ENCODE measurements at places on chromosomes 2 and 18.

GRCh38 chr2:9401646-9402371, 21.5 kb downstream of the ITGB1BP1 start:
- no peak for DNase-seq

- DNase-seq, result no peak
Observed at GRCh38 chr2:128303095-128303791, 15.4 kb downstream of the HS6ST1 start.

DNA sequence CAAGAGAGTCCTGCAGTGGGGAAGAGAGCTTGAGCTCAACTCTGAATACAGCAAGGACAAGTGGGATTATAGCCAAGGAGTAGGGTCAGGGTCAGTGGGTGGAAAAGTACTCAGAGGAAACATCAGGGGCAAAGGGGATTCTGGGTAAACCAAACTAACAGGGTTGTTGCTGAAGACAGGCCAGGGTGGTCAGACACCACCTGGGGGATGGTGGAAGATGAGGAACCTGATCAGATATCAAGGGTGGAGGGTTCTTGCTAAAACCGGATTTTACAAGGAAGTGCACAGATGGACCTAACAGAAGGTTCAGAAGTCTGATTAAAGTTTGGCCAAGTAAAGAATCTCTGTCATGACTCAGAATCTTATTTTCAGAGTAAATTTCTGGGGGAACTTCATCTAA, 16.5 kb downstream of the OSBPL1A start:
- DNase-seq, result no peak

DNA sequence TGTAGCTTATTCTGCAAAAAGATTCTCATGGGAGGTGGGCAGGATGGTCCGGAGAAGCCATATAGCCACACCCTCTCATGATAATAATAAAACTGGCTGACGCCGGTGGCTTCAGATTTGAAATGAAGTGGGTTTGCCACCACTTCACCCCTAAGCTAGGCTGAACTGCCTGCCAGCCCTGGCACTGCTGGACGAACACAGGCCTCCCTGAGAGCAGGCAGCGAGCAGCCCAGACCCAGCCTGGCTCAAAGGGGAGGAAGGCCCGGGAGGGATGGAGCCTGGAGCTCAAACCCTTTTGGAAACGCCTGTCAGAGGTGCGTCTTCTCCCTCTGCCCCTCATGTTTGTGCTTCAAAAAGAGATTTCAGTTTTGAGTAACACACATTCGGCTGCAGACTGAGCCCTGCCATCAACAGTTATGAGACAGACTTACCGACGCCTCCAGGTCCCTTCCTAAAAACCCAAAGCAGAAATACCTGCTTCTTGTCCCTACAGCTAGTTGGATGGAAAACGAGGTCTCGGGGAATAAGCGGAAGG, 71.1 kb upstream of the HPCAL1 start:
- DNase-seq, result no peak

- DNase-seq, result no peak
Observed at GRCh38 chr2:10447300-10447894, 730 bp downstream of the ODC1 start.

GRCh38 chr2:176614930-176615329, 345.7 kb downstream of the MTX2 start:
- DNase-seq, result no peak

DNA sequence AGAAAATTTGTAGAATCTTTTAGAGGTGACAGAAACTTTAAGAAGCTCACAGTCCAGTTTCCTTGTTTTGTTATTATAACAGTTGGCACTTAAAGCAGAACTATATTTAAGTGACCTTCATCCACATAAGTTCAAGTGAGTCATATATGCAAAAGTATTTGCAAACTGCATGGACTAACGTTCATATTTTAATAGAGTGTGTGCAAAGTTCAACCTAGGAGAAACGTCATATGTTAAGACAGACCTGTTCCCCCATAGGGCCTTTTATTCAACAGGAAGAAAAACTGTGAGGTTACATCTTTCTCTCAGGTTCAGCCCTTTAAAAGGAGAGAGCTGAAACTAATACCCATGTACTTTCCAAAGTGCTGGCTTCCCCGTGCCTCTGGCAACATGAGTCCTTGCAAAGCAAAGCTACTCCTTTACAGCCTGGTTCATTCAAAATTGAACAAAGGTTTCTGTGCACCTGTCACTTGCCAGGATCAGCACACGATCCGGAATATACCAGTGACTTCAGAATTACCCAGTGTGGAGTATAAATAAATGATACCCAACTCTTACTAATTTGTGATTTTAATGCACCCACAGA, 280.0 kb upstream of the RAB12 start:
- DNase-seq, result peak; percentile 18

DNA sequence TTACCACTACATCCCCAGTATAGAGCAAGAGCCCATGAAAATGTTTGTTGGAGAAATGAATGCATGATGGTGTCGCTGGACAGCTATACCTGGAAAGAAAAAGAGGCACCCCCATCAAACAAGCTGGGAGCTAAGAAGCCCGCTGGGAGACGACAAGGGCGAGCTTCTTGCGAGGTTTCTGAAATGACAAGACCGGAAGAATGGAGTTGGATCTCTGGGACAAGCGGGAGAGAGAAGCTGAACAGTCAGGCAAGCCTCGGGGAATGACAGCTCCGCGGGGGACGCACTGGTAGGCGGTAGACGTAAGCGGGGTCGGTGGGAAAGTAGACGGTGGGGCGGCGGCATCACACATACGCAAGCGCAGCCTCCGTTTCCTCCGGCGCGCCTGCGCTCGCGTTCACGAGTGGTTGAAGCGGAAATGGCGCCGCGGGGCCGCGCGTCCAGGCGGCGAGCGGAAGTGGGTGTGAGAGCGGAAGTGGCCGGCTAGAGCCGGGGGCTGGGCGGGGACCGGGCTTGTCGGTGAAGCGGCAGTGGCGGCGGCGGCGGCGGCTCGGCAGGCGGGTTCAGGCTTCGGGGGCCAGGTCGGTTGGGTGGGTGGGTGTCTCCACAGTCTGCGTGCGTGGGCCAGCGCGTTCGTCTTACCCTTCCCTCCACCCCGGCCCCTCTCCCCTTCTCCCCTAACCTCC, at the start of gene ARPC2:
Gene ARPC2, plus strand, starts transcription at position 516 of the 686 bp plus-strand sequence. CDS start 282 bp downstream, outside the sequence.
- peak; percentile 80 for DNase-seq

GRCh38 chr2:88345842-88346241, 106.7 kb downstream of the FOXI3 start:
- no peak for DNase-seq

DNA sequence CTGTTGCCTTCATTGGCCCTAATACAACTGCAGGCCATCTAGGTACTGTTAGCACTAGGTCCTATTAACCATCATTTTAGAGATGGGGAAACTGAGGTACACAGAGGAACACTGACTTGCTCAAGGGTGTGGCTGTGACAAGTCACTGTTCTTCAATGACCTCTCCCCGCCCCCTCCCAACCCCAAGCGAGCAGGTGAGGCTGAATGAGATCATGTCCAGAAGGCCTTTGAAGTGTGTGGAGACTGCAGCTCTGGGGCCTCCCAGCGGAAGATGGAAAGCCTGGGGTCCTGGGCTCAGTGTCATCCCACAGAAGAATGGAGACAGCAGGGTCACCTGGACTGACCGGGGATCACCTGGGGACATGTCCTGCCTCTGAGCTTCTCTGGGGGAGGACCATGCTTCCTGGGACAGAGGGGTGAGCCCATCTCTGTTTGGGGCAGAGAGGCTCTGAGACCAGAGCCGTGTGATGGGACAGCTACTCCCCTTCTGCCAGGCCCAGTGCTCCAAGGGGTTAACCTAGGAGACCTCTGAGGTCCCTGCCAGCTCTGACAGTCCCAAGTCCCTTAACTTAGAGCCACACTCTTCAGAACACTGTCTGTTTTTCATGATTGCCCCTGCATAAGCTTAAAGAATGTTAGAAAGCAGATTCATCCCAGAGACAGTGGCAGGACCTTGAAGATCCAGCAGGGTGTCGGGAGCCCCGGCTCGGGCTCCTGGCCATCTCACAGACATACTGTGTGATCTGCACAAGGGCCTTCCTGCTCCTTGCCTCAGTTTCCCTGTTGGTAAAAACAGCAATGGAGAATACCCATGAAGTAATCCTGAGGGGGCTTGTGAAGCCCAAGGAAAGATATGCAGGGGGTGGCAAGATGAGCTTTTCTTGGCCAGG, 16.7 kb upstream of the FOSL2 start:
- DNase-seq, result no peak

DNA sequence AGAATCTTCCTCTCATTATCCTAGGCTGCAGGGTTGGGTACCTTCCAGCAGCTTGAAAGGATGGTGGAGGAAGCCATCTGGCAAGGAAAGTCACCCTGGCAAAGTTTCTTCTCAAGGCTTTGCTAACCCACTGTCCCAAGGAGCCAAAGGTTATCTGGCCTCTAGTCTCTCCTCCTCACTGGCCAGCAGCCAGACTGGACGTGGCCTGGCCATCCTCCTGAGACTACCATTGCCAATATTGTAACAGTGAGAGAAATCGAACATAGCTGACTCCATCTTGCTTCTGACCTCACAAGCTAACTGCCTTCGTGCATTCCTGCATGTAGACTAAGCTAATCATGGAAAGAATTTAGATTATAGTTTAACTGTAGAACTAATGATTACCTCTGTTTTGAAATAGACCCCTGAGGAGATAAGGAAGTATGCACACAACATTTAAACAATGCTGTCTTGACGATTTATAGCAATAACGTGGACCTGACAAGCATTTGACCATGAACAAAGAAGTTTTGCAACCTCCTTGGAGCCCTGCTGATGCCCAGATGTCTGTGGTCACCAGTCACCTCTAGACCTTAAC, 7.8 kb upstream of the ANXA4 start:
- DNase-seq, result no peak

GRCh38 chr18:70390371-70391090, 101.7 kb downstream of the SOCS6 start:
- DNase-seq, result no peak

GRCh38 chr18:51425475-51425874, 228.0 kb upstream of the MEX3C start:
- no peak for DNase-seq

GRCh38 chr2:160590664-160591063, 97.1 kb upstream of the RBMS1 start:
- DNase-seq, result no peak

- DNase-seq, result no peak
Observed at GRCh38 chr2:156333274-156333950, 891 bp upstream of the NR4A2 start.

DNA sequence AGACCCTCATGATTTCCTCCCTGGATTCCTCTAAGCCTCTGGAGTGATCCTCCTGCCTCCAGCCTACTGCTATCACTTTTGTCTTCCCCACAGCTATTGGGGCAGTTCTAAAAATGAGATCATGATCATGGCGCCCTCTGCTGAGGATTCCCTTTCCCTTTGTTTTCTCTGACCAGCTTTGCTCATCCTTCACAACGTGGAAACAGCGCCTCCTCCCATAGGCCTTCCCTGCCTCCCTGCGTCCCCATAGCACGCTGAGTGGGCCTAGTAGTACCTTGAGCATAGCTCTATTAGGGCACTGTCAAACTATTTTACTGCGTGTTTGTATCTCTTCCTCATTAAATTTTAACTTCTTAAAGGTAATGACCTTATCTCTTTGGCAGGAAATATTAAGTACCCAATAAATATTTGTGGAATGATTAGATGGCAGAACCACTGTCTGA, 207.0 kb upstream of the FANCL start:
- peak; percentile 64 for DNase-seq

DNA sequence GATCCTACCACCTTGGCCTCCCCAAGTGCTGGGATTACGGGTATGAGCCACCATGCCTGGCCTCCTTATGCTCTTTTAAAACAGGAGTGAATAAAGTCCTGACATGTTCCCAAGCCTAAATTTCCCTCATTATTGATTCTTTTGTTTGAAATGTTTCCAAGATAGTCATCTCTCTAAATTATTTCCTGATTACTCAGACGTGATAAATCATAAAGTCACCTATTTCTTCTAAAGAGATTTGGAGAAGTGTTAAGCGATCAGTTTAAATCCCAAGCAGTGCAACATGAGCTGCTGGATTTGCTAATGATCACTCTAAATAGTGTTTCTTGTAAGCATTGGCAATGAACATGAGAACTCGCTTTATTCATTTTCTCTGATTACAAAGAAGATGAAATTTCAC, 51.8 kb downstream of the PMAIP1 start:
- no peak for DNase-seq

DNA sequence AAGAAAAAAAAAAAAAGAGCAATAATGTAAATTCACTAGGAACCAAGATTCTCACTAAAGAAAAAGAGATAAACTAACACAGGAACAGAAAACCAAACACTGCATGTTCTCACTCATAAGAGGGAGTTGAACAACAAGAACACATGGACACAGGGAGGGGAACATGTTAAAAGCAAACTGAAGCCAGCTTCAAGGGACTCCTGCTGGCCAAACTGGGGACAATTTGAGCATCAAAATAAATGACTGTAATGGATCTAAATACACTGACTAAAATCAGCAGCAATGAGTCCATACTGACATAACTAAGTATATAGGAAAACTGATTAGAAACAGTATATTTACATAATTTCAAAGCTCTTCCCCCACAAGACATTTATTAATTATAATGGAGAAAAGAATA, 73.0 kb downstream of the FARSB start:
- no peak for DNase-seq

- no peak for DNase-seq
Observed at GRCh38 chr2:151174127-151174526, 87.5 kb downstream of the RBM43 start.

DNA sequence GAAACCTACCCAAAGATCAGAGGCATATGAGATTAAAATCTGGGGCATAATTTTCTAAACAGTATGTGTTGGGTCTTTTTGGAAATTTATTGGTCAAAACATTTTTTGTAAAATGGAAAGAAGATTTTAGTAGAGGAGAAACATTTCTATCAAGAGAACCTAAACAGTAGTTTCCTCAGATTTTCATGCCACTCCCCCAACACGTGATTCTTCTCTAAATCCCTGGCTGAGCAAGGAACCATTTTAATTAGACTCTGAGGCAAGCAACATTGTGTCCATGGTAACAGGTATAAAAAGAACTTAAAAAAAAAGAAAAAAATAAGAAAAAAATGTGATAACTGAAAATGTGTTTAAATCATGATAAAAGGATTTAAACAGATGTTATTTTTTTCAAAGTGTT, 1105.2 kb upstream of the ZEB2 start:
- no peak for DNase-seq

DNA sequence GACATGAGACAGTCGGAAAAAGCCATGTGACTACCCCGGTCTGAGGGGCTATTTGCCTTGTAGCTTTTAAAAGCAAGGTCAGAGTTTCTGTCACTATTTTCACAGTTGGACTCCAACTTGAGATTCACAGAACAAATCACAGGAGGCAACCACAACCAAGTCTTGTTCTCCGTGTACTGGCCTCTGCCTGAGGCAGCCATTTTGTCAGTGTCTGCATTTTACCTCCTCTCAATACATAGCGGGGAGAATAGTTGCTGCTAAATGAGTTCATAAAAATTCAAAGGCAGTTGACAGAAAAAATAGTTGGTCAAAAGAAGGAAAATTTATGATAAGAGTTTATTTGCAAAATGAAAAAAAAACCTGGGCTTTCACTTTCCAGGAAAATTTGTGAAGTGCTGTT, 501.4 kb downstream of the CCDC85A start:
- no peak for DNase-seq

GRCh38 chr2:68824831-68825230, 46.4 kb downstream of the BMP10 start:
- DNase-seq, result no peak

GRCh38 chr2:38039121-38039910, 36.6 kb downstream of the CYP1B1 start:
- DNase-seq, result no peak

GRCh38 chr18:6718267-6718666, 11.2 kb upstream of the ARHGAP28 start:
- no peak for DNase-seq

Measured in NCI-H2107 (cell line).